ENCODE measurements at places on chromosomes 5 and 9. TPM values are rescaled to one million over a fixed set of nuclear protein-coding genes. Genes with fewer than 3 reads are reported as not detected.

DNA sequence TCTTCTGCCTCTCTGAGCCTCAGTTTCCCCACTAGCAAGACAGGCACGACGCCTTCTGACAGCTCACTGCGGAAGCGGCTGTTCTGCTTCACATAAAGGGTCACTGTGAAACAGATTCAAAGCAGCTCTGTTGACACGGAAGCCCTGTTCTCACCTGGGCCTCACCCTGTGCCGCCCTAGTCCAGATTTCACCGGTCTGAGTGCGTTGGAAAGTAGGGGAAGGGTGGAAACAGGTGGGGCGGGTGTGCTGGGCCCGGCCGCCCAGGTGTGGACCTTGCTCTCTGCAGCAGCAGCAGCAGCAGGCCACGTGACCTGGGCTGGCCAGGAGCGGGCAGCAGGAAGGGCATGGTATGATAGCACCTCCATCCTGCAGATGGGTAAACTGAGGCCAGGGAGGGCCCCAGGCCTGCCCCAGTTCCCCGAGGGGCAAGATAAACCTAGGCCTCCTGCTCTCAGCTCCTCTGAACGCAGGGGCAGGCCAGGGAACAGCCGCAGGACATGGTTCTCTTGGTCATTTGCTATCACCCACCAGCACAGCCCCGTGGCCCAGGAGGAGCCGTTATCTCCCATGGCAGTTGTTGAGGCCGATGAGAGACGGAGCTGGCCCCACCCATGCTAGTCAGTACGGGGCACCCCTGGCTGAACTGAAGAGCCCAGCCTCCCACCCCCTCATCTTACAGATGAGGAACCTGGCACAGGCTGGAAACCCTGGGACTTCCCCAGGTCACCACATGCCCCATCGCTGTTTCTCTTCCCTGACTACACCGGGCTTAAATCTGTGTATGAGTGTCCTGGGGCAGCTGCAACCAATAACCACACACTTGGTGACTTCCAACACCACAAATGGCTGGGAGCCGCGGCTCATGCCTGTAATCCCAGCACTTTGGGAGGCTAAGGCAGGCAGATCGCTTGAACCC is 12.1 kb downstream of the PTGES2 start:
- no peak overlapping the region for H3K27ac ChIP-seq
- H3K4me1 ChIP-seq = peaks cover 11% of the 10 kb centered on the region
- peaks cover 31% of the 10 kb centered on the region for H3K36me3 ChIP-seq
- no peak overlapping the region for H3K4me3 ChIP-seq
- no peak for DNase-seq

DNA sequence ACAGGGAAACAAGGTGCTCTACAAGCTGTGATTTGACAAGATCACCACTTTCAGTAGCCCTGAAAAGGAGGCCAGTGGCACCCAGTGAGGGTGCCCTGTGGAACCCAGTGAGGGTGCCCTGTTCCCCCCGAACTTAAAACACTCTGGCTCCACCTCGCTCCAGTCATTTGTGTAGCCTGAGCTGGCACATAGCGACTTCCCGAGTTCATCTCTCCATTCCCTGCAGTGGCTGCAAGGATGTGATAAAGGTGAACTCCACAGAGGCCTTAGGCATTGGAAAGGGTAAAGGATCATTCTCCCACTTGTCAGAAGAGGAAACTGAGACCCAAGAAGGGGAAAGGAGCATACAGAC is 21.9 kb upstream of the ANXA6 start:
- H3K27me3 ChIP-seq = no peaks in the 10 kb centered on the region
- peaks cover 5% of the 10 kb centered on the region for H3K4me1 ChIP-seq
- H3K36me3 ChIP-seq = peaks cover 29% of the 10 kb centered on the region
- DNase-seq = peak; percentile 42
- no peak overlapping the region for H3K4me3 ChIP-seq

NPDC1 gene
- total RNA-seq = 45.3 TPM

- H3K4me3 ChIP-seq = no peak overlapping the region
- no peak for DNase-seq
- H3K36me3 ChIP-seq = no peaks in the 10 kb centered on the region
Measured at GRCh38 chr5:176577312-176578176, 28.4 kb downstream of the CDHR2 start.

GRCh38 chr5:83376461-83376860 is 95.1 kb upstream of the VCAN start:
- H3K36me3 ChIP-seq = no peaks in the 10 kb centered on the region
- H3K27me3 ChIP-seq = no peaks in the 10 kb centered on the region
- no peaks in the 10 kb centered on the region for H3K4me1 ChIP-seq
- H3K4me3 ChIP-seq = no peak overlapping the region
- DNase-seq = no peak

LVRN gene
- total RNA-seq = 4.7 TPM

DNA sequence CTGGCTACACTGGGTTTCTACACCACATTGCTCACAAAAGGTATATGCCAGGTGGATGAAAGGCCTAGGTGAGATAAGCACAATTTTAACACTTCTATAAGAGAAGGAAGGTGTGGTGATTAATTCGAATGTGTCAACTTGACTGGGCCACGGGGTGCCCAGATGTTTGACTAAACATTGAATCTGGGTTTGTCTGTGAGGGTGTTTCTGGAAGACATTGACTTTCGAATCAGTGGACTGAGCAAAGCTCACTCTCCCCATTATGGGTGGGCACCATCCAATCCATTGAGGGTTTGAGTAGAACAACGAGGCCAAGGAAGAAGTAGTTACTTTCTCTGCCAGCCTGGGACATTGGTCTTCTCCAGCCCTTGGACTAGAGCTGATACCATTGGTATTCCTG is 78.2 kb upstream of the COL5A1 start:
- no peaks in the 10 kb centered on the region for H3K4me1 ChIP-seq
- no peaks in the 10 kb centered on the region for H3K36me3 ChIP-seq
- H3K27ac ChIP-seq = no peak overlapping the region
- peak; percentile 37 for DNase-seq

- H3K27ac ChIP-seq = no peak overlapping the region
- no peak overlapping the region for H3K4me3 ChIP-seq
- H3K36me3 ChIP-seq = peaks cover 11% of the 10 kb centered on the region
- DNase-seq = no peak
- H3K4me1 ChIP-seq = no peaks in the 10 kb centered on the region
Measured at GRCh38 chr9:99011161-99011709, 67.5 kb downstream of the COL15A1 start.

GRCh38 chr5:2921176-2921575 is 169.7 kb upstream of the IRX2 start:
- no peaks in the 10 kb centered on the region for H3K4me1 ChIP-seq
- no peak overlapping the region for H3K27ac ChIP-seq
- H3K27me3 ChIP-seq = no peaks in the 10 kb centered on the region
- H3K4me3 ChIP-seq = no peak overlapping the region
- no peak for DNase-seq

DNA sequence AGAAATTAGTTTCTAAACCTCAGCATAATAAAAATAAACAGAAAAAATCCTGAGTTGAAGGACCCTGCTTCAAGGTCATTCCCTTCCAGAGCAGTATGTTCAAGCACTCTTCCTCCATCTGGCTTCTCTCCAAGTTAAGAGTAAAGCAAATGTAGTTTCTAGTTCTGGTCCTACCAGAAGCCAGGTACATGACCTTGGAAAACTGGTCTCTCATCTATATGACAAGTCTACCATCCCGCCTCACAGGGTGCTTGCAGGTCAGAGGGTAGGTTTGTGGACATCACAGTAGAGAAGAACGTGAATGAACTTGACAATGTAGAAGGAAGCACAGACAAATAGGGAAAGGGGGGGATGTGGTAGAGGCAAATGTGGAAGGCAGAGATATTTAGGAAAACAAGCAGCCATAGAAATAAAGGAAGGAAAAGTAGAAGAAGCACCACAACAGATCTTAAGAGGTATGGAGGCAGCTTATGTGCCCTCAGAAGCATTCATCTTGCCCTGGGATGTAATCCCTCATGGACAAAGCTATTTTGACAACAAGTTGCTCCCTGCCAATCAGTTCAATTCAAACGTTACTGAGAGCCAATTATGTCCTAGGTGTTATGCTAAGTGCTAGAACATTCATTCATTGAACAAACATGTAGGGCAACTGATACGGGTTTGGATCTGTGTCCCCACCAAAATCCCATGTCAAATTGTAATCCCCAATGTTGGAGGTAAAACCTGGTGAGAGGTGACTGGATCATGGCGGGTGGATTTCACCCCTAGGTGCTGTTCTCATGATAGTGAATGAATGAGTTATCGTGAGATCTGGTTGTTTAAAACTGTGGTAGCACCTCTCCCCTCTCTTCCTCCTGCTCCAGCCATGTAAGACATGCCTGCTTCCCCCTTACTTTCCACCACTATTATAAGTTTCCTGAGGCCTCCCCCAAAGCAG is 23.7 kb upstream of the CTNNAL1 start:
- no peak overlapping the region for H3K4me3 ChIP-seq

DNA sequence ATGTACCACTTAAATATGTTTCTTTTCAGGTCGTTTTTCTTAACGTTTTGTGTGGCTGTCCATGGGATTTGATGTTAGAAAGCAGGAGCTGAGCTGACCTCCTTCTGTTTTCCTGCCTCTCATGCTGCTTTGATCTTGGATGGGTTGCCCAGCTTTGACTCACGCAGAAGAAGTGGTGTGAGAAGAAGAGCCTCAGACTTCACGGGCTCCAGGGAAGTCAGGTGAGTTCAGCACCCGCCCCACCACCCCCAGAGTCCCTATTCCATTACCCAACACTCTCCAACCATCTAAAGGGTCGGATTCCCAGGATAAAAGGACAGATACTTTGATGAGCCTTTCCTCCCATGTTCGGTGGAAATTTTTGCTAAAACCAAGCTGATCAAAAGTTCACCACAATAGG is 373.4 kb downstream of the IRX2 start:
- H3K4me3 ChIP-seq = no peak overlapping the region
- H3K4me1 ChIP-seq = no peaks in the 10 kb centered on the region
- DNase-seq = no peak
- H3K27ac ChIP-seq = no peak overlapping the region

- H3K27me3 ChIP-seq = no peaks in the 10 kb centered on the region
- no peaks in the 10 kb centered on the region for H3K36me3 ChIP-seq
- no peaks in the 10 kb centered on the region for H3K4me1 ChIP-seq
- no peak overlapping the region for H3K27ac ChIP-seq
- no peak for DNase-seq
Measured at GRCh38 chr5:93062548-93062947, 518.5 kb downstream of the NR2F1-AS1 start.

PTPRD gene
- 4.1 TPM for total RNA-seq

WDR38 gene
- not detected for total RNA-seq

BHMT gene
- 3.4 TPM for total RNA-seq

DNA sequence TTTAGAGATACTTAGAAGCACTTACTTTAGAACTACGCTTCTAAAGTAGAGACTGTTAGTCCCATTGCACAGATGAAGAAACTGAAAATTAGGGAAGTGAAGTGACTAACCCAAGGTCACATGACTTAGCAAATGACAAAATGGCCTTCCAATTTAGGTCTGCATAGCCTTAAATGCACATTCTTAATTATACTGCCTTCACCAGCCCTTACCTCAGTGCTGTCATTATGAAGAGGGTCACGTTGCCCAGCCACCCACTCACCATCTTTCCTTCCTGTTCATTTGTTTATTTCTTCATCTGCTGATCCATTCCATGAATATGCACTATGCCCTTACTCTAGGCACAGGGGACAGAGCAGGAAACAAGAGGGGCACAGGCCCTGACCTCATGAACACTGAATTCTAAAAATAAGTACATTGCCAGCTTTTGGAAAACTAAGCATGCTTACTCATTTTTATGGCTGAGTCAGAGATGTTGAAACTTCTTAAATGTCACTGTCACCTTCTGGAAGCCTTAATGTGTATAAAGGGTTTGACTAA is 8.6 kb downstream of the HAVCR2 start:
- no peak for DNase-seq
- no peak overlapping the region for H3K27ac ChIP-seq
- no peaks in the 10 kb centered on the region for H3K4me1 ChIP-seq
- no peaks in the 10 kb centered on the region for H3K27me3 ChIP-seq
- no peaks in the 10 kb centered on the region for H3K36me3 ChIP-seq

GRCh38 chr5:149757956-149758355 is 27.8 kb downstream of the PPARGC1B start:
- no peaks in the 10 kb centered on the region for H3K36me3 ChIP-seq
- H3K27ac ChIP-seq = peak overlapping the region; percentile 22
- no peak for DNase-seq
- H3K27me3 ChIP-seq = no peaks in the 10 kb centered on the region
- no peak overlapping the region for H3K4me3 ChIP-seq

- DNase-seq = no peak
- no peak overlapping the region for H3K4me3 ChIP-seq
- H3K27ac ChIP-seq = no peak overlapping the region
Measured at GRCh38 chr9:16030528-16031185, 477.8 kb downstream of the CCDC171 start.

DNA sequence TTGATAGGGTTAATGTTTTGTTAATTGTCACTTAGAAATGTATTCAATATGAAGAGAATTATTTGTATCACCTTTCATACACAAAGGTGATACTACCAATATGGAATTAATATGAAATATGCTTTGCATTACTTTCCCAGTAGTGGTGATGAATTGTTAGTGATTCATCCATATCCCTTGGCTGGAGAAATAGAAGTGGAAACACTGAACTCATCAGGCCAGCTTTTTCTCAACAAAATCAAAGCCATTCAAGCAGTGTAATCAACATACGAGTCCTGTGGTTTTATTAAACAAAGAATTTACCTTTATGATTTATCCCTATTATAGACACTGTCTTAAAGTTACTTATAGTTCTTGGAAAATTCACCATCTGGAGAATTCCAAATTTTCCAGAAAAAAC is 264.0 kb upstream of the MEF2C start:
- H3K27me3 ChIP-seq = no peaks in the 10 kb centered on the region
- H3K4me1 ChIP-seq = no peaks in the 10 kb centered on the region
- H3K4me3 ChIP-seq = no peak overlapping the region
- no peak for DNase-seq

SOX30 gene
- 0.34 TPM for total RNA-seq

- H3K27ac ChIP-seq = no peak overlapping the region
- no peaks in the 10 kb centered on the region for H3K4me1 ChIP-seq
- no peak overlapping the region for H3K4me3 ChIP-seq
- no peaks in the 10 kb centered on the region for H3K27me3 ChIP-seq
Measured at GRCh38 chr9:108069991-108070390, 580.4 kb upstream of the KLF4 start.

DNA sequence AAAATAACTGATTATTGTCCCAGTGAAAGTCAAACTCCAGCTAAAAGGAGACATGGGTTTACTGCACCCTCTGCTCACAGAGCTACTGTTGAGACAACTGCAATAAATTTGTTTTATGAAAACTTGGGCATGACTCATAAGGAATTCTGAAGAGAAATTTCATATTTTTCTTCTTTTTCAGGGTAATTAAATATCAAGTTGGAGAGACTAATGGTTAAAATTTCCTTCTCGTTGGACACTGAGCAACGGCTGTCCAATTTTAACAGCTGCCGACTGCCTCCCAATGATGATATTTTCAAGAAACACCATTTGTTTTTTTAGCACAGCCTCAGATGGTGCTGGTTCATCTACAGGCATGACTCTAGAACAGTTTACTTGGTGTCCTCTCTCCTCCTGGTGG is 259.2 kb upstream of the RGMB start:
- no peaks in the 10 kb centered on the region for H3K27me3 ChIP-seq
- no peaks in the 10 kb centered on the region for H3K36me3 ChIP-seq
- H3K4me1 ChIP-seq = no peaks in the 10 kb centered on the region
- no peak overlapping the region for H3K27ac ChIP-seq
- H3K4me3 ChIP-seq = no peak overlapping the region
- no peak for DNase-seq

GRCh38 chr9:77592476-77592875 is 55.6 kb downstream of the GNA14 start:
- DNase-seq = peak; percentile 5
- H3K4me3 ChIP-seq = no peak overlapping the region
- no peaks in the 10 kb centered on the region for H3K27me3 ChIP-seq
- peaks cover 24% of the 10 kb centered on the region for H3K4me1 ChIP-seq
- no peaks in the 10 kb centered on the region for H3K36me3 ChIP-seq
- H3K27ac ChIP-seq = no peak overlapping the region
